ENCODE measurements at places on chromosomes 4 and X.

GRCh38 chrX:72268597-72269365 lies 8.3 kb downstream of the RPS4X start:
- no peak for DNase-seq

DNA sequence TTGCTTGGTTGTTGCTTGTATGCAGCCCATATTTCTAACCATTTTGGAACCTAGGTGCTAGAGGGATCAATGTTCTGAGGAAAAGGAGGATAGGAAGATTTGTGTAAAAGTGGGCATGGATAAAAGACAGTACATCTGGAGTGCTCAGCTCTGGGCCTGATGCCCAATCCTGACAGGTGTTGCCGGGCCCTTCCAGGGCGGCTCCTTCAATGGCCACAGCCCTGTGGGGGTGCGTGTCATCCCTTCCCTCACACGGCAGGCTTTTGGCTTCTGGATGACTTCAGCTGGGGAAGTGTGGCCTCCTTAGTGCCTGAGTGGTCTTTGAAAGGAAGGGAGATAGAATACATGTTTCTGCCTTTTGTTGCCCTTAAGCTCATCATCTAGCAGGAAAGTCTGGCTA lies 47.2 kb downstream of the NELFA start:
- no peak for DNase-seq

- no peak for DNase-seq
These were observed 70.9 kb upstream of the CBR4 start for GRCh38 chr4:169080981-169081380.

DNA sequence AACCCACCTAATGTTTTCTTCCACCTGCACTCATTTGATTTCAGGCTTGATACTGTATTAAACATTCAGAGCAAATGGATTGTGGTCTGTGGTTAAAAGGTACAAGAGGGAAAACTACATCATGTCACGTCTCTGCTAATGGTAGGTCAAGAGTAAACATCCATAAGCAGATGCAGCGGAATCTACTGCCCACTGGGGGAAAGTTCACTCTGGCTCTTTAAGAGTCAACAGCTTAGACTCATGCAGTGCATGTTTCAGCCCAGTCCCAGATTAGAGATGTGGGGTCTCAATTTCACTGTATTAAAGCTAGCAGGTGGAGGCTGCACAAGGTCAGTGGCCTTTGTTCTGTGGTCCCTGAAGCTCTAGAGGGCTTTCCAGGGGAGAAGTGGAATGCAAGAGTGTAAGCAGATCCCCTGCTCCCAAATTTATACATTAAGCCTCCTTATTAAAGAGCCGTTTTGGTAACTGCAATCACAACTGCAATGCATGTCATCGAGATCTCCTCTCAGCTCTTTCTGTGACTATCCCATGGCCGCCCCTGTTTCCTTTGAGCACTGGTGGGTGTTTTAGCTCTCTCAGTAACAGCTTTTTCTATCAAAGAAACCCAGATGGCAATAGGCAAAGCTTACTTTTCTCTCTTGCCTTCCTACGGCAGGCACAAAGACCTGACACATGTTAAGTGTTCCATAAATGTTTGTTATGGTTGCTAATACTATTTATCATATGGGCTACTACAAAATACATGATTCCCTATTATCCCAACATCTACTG lies 53.4 kb downstream of the LDB2 start:
- DNase-seq = no peak

DNA sequence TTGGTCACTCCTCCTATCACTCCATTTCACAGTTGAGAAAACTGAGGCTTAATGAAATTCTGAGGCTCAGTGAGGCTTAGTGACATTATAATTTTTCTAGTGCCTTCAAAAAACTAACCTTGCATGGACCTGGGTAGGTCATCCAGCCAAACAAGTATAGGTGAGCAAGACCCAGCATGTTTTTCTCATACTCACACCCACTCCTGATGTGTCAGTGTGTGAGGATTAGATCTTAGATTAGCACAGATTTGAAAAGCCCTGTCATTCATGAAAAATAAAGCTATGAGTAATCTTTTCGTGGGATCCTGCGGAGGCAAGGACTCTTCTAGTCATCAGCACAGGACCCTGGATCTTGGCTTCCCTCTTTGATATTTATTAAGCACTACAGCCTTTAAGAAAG lies 146.7 kb downstream of the CHIC2 start:
- no peak for DNase-seq

DNA sequence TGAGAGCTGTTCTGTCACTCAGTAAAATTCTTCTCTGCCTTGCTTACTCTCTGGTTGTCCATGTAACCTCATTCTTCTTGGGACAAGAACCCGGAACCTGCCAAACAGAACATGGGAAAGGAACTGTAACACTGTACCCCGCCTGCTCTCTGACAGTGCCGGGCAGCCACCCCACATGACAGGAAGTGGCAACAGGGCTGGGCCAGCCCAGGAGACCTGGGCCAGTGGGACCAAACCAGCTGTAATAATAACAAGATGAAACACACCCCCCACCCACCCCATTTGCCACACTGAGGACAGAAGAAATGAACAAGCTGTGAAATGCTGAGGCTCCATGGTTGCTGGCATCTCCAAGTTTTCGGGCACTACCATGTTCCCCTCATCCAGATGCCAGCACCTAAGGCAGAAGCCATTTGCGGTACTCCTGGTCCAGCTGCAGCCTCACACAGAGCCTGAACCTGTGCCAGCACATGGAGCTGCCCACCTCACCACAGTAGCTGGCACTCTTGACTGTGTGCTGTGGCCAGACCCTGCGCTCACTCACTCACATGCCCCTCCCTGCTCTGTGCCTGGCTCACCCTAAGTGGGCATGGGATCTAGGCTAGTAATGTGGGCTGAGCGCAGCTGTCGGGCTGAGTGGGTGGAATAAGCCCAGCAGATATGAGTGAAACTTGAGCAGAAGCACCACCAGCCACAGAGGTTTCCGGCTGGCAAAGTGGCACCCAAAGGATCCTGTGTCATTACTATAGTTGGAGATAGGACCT lies 126.2 kb upstream of the UGT8 start:
- DNase-seq = no peak

DNA sequence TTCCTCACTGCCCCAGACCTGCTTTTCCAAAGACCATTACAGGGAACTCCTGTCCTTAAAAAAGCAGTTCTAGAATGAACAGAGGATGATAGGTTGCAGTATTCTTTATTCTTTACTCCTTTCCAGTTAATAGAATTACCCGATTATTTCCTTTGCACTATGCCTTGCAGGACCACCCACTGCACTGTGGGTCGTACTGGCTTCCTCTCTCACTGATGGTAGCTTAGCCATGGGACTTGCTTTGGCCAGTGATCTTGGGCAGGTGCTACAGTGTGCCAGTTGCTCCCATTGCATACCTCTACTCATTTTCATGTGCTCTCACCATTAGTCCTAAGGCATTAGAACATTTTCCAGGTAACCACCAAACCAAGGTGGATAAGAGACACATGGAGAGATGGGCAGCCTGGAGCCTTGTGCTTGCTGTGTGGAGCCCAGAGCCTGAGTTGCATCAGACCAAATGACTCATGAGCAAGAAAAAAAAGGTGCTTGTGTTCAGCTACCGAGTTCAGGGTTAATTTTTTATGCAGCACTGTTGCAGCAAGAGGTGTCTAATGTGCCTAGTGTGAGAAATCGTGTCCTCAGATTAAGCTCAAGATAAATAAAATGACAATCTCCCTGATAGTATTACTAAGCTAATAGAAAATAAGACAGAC lies 7.6 kb upstream of the UNC5C start:
- no peak for DNase-seq

GRCh38 chr4:113433536-113434246 lies 327.8 kb downstream of the CAMK2D start:
- no peak for DNase-seq

GRCh38 chrX:83829874-83830273 lies 31.1 kb upstream of the CYLC1 start:
- no peak for DNase-seq

DNA sequence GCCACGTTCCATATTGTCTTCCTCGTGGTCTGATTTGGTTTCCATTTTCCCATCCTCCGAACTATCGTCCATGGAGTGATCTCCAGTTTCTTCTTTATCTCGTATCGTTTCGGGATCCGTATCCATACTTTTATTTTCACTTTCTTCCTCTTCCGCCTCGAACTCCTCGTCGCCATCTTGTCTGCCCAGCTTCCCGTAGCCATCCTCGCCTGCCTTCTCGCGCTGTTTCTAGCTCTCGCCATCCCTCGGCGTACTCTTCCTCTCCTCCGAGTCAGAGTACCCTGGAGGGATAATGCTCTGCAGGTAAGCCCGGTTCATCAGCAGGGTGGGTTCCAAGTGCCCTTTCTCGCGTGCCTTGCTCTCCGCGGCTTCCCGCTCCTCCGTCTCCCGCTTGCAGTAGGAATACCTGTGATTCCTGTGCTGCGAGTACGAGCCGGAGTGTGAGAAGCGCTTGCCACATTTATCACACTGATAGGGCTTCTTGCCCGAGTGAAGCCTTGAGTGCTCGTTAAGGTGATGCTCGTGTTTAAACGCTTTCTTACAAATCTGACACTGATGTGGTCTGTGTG lies 134.5 kb upstream of the TAPT1 start:
- no peak for DNase-seq

DNA sequence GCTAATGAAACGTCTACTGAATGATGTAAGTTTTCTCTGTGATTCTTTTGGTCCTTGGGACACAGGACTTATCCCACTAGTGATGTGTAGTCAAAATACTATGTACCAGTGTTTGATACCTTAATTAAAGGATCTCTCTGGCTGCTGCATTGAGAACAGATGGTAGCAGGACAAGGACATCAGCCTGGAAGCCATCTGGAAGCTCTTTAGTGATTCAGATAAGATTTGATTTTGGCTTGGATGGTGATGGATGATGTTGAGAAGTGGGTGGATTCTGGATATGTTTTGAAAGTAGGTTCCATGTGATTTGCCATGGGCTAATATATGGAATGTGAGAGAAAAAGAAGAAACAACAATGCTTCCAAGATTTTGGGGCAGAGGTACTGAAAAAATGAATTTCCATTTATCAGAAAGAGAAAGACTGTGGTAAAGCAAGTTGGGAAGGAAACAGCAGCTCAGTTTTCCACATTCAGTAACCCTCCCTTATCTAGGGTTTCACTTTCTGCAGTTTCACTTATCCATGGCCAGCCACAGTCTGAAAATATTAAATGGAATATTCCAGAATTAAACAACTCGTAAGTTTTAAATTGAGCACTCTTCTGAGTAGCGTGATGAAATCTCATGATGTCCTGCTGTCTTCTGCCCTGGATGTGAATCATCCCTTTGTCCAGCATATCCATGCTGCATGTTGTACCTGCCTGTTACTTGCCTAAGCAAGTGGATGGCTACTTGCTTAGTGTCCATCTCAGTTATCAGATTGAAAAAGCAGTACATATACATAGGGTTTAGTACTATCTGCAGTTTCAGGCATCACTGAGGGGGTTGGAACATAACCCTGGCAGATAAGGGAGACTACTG lies 15.6 kb downstream of the CD38 start:
- DNase-seq = no peak

- DNase-seq = no peak
These were observed 23.8 kb downstream of the SHROOM3 start for GRCh38 chr4:76458825-76459224.

- DNase-seq = no peak
These were observed 34.7 kb downstream of the IL13RA1 start for GRCh38 chrX:118761939-118762707.

DNA sequence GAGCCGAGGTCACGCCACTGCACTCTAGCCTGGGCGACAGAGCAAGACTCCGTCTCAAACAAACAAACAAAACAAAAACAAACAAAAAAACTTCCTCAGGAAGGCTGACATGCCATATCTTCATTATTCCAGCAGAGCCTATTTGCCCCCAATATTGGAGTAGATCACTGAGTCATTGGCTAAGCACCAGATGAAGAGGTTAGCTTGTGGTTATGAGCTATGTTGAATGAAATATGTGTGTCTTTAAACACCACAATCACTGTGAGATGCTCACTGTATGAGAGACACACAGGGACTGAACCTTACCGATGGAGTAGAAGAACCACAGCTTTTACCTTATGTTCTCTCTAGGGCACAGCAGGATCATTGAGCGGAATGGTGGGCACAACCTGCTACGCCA lies 122.1 kb upstream of the EOLA2 start:
- no peak for DNase-seq

- no peak for DNase-seq
These were observed 110.3 kb downstream of the UBE2NL start for GRCh38 chrX:143994206-143994605.

DNA sequence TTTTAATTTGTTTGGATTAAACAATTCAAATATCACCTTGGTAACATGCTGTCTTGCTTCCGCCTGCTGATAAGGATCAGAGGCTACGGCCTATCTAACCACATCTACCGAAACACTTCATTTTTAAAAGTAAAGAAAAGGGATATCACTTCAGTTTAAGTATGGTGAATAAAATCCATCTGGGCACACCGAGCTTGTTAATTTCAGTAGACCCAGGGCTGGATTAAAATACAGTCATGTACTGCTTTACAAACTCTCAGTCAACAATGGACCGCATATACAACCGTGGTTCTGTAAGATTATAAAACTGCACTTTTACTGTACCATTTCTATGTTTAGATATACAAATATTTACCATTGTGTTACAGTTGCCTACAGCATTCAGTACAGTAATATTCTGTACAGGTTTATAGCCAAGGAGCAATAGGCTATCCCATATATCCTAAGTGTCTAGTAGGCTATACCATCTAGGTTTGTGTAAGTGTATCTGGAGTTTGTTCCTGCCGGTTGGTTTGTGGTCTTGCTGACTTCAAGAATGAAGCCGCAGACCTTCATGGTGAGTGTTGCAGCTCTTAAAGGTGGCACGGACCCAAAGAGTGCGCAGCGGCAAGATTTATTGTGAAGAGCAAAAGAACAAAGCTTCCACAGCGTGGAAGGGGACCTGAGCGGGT lies 40.0 kb downstream of the SEPTIN11 start:
- DNase-seq = peak; percentile 26

- no peak for DNase-seq
These were observed 39.6 kb downstream of the DDX60L start for GRCh38 chr4:168440442-168441264.

GRCh38 chrX:124223524-124223923 lies 108.9 kb upstream of the TEX13D start:
- DNase-seq = no peak

DNA sequence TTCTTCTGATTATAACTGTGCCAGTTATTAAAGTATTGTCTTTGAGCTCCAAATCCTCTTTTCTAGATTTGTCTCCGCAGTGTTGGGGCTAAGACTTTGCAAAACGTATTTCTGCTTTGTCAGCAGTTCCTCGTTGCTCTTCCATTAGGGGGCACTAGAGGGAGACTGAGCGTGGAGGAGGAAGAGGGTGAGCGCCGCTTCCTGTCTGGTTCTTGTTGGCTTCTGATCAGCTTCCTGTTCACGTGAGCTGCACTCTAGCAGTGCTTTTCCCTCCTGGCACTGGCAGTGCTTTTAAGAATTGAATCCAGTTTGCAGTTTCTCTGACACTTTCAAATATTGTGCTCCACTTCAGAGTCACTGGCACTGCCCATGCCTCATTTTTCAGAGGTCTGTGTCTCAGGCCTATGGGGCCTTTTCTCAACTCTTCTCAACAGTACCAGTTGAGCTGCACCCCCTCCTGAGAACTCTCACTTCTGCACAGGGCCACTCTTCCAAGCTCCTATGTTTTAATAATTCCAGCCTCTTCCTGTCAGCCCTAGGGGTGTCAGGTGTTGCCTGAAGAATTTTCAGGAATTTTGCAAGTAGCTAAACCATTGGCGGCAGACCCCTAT lies 54.4 kb upstream of the LCORL start:
- DNase-seq = no peak

GRCh38 chr4:55458611-55459010 lies 62.9 kb downstream of the TMEM165 start:
- no peak for DNase-seq

- no peak for DNase-seq
These were observed 50.3 kb downstream of the EFNB1 start for GRCh38 chrX:68878977-68879645.

Measured in activated T-helper 9 cell treated with anti-CD3 and anti-CD28 coated beads, Interleukin-2, amount 50 U/mL, for 16 hours (primary cell).